DMS79 treated with DMSO at 0.1 percent for 48 hours (cell line): ENCODE measurements at places on chromosomes 5 and 9.
A peak's percentile ranks its signal among the peaks of the same experiment; 100 is the strongest.

DNA sequence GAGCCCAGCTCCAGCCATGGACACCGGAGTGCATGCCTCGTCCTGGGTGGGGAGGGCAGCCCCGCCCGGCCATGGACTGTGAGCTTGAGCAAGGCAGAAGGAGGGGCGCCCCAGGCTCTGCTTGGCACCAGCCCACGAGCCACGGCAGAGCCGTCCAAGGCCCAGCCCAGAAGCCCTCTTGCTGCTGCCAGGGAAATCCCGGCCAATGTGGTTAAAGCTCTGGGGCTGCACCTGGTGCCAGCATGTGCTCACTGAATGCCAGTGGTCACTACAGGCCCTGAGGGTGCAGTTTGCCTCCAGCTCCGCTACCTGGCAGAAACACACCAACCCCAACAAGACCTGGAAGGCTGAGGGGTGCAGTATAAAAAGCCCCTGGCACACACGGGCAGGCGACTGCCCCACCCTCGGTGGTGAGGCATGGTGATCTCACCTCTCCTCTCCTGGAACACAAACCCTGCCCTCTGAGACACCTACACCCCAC is 11.8 kb downstream of the BRD3 start:
- DNase-seq = peak; percentile 69

GRCh38 chr9:20921362-20921761 is 110.1 kb downstream of the HACD4 start:
- DNase-seq = no peak

DNA sequence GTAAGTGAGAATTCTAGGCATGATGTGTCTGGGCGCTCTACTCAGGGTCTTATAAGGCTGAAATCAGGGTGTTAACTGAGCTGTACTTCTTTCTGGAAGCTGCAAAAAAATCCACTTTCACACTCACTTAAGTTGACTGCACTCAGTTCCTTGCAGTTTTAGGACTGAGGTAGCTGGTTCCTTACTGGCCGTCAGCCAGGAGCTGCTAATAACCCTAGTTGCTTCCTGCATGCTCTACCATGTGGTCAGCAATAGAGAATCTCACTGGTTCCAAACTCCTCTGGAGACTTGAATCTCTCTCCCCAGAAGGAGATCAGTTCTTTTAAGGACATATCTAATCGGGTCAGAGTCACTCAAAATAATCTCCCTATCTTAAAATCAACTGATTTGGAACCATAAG is 911.2 kb downstream of the EFNA5 start:
- DNase-seq = no peak

GRCh38 chr5:163760498-163760897 is 255.1 kb downstream of the MAT2B start:
- DNase-seq = no peak
